ENCODE measurements at places on chromosomes 7 and 10. TPM values are rescaled to one million over a fixed set of nuclear protein-coding genes. Genes with fewer than 3 reads are reported as not detected.

The GIGYF1 gene
- 95.1 TPM for total RNA-seq

The ANXA8L1 gene
- total RNA-seq: not detected

The CLCN1 gene
- 0.14 TPM for total RNA-seq

The GNAT3 gene
- total RNA-seq: not detected

The KAZALD1 gene
- total RNA-seq: 1.3 TPM

The LAMB1 gene
- total RNA-seq: 275 TPM

The NPSR1 gene
- not detected for total RNA-seq

The CHN2 gene
- total RNA-seq: 22.0 TPM

The NRP1 gene
- total RNA-seq: 37.0 TPM

The SLC4A2 gene
- total RNA-seq: 208 TPM

The DOCK1 gene
- 81.2 TPM for total RNA-seq

The SLIT1 gene
- total RNA-seq: 25.5 TPM

The IFIT5 gene
- 6.0 TPM for total RNA-seq

The STEAP4 gene
- not detected for total RNA-seq

The UFSP1 gene
- 3.5 TPM for total RNA-seq

The CYP26C1 gene
- 0.29 TPM for total RNA-seq

The CDK14 gene
- 117 TPM for total RNA-seq

The CFAP46 gene
- 15.4 TPM for total RNA-seq

The GPNMB gene
- total RNA-seq: 0.98 TPM

The TRIM50 gene
- 10.9 TPM for total RNA-seq

The PHKG1 gene
- 1.2 TPM for total RNA-seq

The CELF2 gene
- 3.8 TPM for total RNA-seq

The ZCWPW1 gene
- 3.8 TPM for total RNA-seq

The TMEM273 gene
- total RNA-seq: not detected

The ANKRD16 gene
- total RNA-seq: 18.0 TPM

The MINDY4 gene
- 14.3 TPM for total RNA-seq

The SRGN gene
- not detected for total RNA-seq

The TMEM213 gene
- total RNA-seq: not detected

The LRRC4 gene
- 15.9 TPM for total RNA-seq

The MKI67 gene
- total RNA-seq: 48.8 TPM

The VPS37D gene
- 15.6 TPM for total RNA-seq

The SNCG gene
- total RNA-seq: 17.5 TPM

The PKD2L1 gene
- total RNA-seq: 0.38 TPM

The GLI3 gene
- 9.0 TPM for total RNA-seq

The PPP1R17 gene
- total RNA-seq: 0.96 TPM

The LIPN gene
- not detected for total RNA-seq

The TCAF2 gene
- 0.10 TPM for total RNA-seq

The LRRD1 gene
- 0.31 TPM for total RNA-seq

The PAPOLB gene
- 0.07 TPM for total RNA-seq

The LDB3 gene
- 0.31 TPM for total RNA-seq

The PFKFB3 gene
- 63.9 TPM for total RNA-seq

The AMPH gene
- 1.9 TPM for total RNA-seq

The LIPM gene
- total RNA-seq: not detected

The ASIC3 gene
- total RNA-seq: 3.5 TPM

The COL1A2 gene
- total RNA-seq: 14.8 TPM

The ATP6V0A4 gene
- 0.89 TPM for total RNA-seq

The SLC16A12 gene
- total RNA-seq: 16.1 TPM

The EGFR gene
- 43.8 TPM for total RNA-seq

The IRF5 gene
- 0.44 TPM for total RNA-seq

The EFCAB10 gene
- 0.53 TPM for total RNA-seq

The ACSM6 gene
- not detected for total RNA-seq

The PRR15 gene
- total RNA-seq: 13.0 TPM

The AKR1C2 gene
- 12.6 TPM for total RNA-seq

The ANKRD22 gene
- 0.18 TPM for total RNA-seq

The ZNF273 gene
- 12.3 TPM for total RNA-seq

The SOSTDC1 gene
- 0.41 TPM for total RNA-seq

The FEZF1 gene
- total RNA-seq: not detected

The SEPTIN14 gene
- total RNA-seq: not detected

The CTAGE4 gene
- 6.9 TPM for total RNA-seq

The FKBP6 gene
- total RNA-seq: not detected
